Stimulated activated CD8-positive, alpha-beta memory T cell treated with anti-CD3 and anti-CD28 coated beads, Interleukin-4, amount 100 ng/mL, for 48 hours (primary cell): ENCODE measurements at places on chromosomes 6 and 20.

GRCh38 chr20:2873747-2874041 is 413 bp downstream of the PTPRA start:
- peak; percentile 75 for DNase-seq

DNA sequence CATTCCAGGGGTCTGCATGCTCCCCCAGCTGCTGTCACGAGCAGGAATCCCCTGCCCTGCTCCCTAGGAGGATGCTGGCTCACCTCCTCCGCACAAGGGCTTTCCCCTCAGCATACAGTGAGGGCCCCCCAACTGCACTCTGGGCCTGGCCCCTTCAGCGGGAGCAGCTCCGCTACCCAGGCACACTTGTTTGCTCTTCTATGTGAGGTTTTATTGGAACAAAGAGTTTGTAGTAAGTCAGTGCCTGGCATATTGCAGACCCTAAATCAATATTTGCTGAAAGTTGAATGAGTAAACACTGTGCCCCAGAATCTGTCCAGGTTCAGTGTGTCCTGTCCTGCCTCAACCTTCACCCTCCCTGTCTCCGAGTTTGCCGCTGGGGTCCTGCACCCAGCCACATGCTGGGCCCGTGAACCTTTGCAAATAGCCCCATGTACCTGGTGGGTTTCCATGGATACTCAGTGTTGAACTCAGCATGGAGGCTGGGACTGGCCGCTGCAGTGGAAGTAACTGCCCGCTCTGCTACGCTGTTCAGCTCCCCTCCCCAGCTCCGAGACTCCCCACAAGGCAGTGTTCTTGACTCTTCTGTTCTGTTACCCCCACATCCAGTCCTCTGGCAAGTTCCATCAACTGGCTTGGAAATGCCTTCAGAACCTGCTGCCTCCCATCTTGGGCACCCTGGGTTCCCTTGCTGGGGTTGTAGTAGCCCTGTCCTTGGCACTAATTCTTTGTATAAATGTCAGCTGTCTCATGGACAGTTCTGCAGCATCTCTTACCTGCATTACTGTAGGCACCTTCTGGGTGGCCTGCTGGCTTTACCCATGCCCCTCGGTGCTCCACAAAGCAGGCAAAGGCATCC is 15.7 kb downstream of the SLC22A1 start:
- no peak for DNase-seq

DNA sequence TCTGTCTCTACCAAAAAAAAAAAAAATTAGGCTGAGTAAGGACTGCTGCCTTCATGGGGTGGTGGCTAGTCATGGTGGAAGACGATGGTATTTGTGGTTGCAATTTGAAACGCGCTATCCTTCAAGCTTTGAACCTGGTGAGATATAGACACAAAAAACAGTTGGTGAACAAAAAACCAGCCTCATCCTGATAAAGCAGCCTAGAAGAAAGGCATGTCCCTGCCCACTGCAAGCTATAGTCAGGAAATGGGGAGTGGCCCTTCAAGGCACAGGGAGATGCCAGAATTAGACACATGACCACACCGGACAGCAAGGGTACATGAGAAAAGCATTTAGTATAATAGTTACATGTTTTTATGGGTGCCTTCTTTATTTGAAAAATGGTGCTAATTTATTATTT is 193.6 kb downstream of the NFATC2 start:
- no peak for DNase-seq

- DNase-seq, result no peak
These were observed 157.4 kb downstream of the EYA2 start for GRCh38 chr20:47051936-47052526.

DNA sequence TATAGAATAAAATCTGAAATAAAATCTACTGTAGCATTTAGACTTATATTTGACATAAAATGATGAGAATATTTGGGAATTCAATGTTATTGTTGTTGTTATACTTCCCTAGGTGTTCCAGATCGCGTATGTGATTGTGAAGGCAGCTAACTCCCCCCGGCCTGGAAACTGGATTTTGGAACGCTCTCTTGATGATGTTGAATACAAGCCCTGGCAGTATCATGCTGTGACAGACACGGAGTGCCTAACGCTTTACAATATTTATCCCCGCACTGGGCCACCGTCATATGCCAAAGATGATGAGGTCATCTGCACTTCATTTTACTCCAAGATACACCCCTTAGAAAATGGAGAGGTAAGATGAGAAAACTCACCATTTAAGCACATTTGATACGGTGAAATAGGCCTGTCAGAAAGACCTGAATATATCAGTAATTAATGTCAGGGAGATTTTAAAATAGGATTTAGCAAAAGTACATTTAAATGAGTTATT is 215.2 kb downstream of the LAMA2 start:
- DNase-seq, result no peak

GRCh38 chr20:50110141-50111047 is 2.6 kb downstream of the UBE2V1 start:
- peak; percentile 62 for DNase-seq

GRCh38 chr20:59068534-59068933 is 25.9 kb upstream of the PRELID3B start:
- no peak for DNase-seq
